ENCODE measurements at places on chromosomes 6 and 20.

- DNase-seq: peak; percentile 35
Observed at GRCh38 chr20:50111120-50111828, 1.7 kb downstream of the UBE2V1 start.

GRCh38 chr20:16273812-16274555 is 299.3 kb downstream of the KIF16B start:
- no peak for DNase-seq

DNA sequence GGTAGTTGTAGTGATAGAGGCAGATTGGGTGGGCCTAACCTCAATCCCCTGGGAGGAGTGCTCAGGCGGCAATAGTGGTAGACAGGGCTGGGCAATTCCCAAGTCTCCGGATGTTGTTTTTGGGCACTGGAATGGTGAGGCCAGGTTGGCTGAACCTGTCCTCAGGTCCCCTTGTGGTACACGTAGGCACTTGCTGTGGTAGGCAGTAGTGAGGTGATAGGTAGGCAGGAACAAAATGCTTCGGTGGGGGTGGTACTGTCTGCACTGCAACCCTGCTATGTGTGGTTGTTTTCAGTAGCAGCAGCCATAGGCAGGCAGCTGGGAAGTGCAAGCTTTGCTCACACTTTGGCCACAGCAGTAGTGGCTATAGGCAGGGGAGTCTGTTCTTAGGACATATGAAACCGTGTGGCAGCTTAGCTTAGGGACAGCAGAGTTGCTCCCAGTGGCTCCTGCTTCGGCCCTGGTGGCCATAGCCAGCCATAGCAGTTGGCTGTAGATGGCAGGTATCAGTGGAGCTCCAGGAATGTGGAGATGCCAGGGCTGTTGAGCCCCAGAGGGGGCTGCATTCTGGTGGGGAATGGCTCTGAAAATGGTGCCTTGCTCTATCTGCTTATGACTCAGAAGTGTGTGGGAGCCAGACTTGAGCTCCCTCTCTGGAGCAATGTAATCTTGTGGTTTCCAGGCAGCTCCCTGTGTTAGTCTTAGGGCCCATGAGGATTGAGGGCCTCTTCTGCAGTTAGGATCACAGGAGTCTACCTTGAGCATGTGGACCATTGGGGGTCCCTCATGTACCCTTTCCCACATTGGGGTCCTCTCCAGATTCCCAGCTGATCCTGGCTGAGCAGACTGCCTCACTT is 241.8 kb upstream of the BMP2 start:
- no peak for DNase-seq

DNA sequence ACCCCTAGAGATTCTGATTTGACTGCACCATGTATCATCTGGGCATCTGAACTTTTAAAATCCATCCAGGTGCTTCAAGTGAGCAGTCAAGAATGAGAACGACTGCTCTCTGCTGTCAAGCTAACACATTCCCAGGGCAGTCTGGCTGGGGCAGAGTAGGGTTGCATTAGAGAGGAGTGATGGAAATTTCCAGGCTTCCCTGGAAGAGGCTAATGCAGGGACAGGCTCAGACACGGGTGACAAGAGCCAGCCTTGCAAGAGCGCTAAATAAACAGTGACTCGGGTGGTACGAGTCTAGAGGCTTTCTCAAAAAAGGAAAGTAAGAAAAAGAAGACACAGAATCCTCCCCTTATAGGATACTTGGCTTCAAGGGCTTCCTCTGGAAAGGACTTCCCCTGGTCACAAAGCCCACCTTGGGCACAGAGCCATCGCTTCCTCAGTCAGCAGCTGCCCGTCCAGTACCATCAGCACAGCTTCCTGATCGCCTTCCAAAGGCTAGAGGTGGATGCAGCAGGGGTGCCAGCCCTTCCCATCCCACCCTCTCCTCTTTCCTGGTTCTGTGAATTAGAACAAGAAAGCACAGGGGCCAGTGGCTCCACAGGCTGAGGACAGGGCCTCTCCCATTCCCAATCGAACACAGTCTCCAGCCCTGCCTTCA is 177.4 kb upstream of the RREB1 start:
- no peak for DNase-seq

DNA sequence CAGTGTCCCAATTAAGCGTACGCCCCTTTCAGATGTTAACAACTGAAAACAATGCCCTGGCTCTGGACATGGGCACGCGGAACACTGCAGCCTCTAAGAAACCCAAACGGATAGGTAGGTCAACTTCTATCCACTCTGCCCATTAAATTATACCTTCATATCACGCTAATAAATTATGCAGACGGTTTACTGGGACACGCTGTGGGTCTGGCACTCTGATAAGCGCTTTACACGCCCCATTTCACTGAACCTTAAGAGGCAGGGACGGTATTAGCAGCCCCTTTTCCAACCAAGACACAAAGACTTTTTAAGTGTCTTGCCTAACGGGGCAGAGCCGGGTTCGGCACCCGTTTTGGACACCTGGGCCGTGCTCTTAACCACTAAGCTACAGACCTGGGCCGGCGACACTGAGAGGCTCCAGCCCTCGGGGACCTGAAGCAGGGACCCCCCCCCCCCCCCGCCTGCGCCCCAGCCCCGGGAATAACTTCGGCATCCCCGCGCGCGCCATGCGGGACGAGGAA is 744 bp downstream of the STAU1 start:
- no peak for DNase-seq

Measured in activated naive CD4-positive, alpha-beta T cell treated with anti-CD3 and anti-CD28 coated beads, Interleukin-2, amount 50 U/mL, for 16 hours (primary cell).